Placental epithelial cell (primary cell): ENCODE measurements at places on chromosomes 7 and 10. TPM values are rescaled to one million over a fixed set of nuclear protein-coding genes. Genes with fewer than 3 reads are reported as not detected.

The RNF32 gene
- total RNA-seq: 0.54 and 0.79 TPM in 2 replicates

The PKD2L1 gene
- not detected in 2 replicates for total RNA-seq

The TAF6 gene
- total RNA-seq: 24.7 and 45.3 TPM in 2 replicates

The MYO3A gene
- 0.39 TPM in 1 of 2 replicates, not detected in the other for total RNA-seq

The NUDT13 gene
- 1.8 and 5.1 TPM in 2 replicates for total RNA-seq

The KRIT1 gene
- total RNA-seq: 42.4 TPM in 2 replicates

The NEUROD6 gene
- total RNA-seq: not detected in 2 replicates

The SPDYE9 gene
- total RNA-seq: not detected in 2 replicates

The BMPER gene
- 3.5 and 11.4 TPM in 2 replicates for total RNA-seq

The A1CF gene
- total RNA-seq: 0.39 and 3.3 TPM in 2 replicates

The SMKR1 gene
- not detected in 2 replicates for total RNA-seq

The FAM171A1 gene
- total RNA-seq: 0.76 and 2.7 TPM in 2 replicates

The AZGP1 gene
- total RNA-seq: not detected in 2 replicates

The LRRC4 gene
- total RNA-seq: under 0.01 and 0.11 TPM in 2 replicates

The HILPDA gene
- total RNA-seq: 21.3 and 24.3 TPM in 2 replicates

The CCL24 gene
- not detected in 2 replicates for total RNA-seq

The FRMPD2 gene
- total RNA-seq: not detected in 2 replicates
